NCI-H2081 (cell line): ENCODE measurements at places on chromosomes 3 and 15.

- DNase-seq: no peak
These were observed 368.7 kb downstream of the MFSD1 start for GRCh38 chr3:159170436-159171003.

DNA sequence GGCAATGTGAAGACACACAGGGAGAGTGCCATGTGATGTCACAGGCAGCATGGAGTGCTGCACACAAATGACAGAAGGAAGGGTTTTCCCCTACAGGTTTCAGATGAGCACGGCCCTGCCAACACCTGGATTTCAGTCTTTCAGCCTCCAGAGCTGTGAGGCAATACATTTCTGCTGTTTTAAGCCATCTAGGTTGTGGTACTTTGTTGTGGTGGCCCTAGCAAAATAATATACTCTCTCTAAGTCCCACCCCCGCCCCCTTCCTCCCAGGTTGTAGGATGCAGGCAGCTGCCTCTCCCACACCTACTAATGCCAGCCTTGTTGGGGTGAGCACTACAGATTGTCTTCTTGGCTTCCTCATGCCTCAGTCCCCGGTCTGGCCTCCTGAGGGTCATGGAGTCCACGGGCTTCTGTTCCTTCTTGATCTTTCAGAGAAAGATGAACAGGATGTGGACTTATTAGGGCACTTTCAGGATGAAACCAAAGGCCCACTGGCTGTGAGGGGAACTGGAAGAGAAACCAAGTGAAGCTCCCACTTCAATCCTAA is 180.0 kb downstream of the CD47 start:
- no peak for DNase-seq

DNA sequence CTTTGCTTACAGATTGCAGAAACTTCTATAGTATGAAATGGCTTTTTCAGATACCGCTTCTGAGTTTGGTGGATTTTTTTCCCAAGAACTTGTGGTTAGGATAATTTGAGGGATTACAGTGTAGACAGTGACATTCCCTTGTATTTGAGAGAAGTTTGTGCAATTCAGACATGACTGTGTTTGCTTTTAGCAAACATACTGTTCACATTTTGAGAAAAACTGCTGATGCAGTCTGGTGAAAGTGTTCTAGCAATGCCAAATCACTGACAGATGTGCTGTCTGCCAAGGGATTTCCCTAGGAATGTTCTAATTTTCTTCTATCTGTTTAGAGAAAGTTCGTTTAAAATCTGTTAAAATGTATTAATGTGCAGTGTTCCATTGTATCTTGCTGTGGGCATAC is 652.6 kb downstream of the FHIT start:
- no peak for DNase-seq

GRCh38 chr3:47010111-47010712 is 30.7 kb downstream of the NBEAL2 start:
- DNase-seq: no peak

GRCh38 chr3:55296791-55297190 is 190.3 kb downstream of the WNT5A start:
- DNase-seq: no peak

GRCh38 chr15:52672661-52673060 is 6.5 kb downstream of the ATOSA start:
- no peak for DNase-seq

DNA sequence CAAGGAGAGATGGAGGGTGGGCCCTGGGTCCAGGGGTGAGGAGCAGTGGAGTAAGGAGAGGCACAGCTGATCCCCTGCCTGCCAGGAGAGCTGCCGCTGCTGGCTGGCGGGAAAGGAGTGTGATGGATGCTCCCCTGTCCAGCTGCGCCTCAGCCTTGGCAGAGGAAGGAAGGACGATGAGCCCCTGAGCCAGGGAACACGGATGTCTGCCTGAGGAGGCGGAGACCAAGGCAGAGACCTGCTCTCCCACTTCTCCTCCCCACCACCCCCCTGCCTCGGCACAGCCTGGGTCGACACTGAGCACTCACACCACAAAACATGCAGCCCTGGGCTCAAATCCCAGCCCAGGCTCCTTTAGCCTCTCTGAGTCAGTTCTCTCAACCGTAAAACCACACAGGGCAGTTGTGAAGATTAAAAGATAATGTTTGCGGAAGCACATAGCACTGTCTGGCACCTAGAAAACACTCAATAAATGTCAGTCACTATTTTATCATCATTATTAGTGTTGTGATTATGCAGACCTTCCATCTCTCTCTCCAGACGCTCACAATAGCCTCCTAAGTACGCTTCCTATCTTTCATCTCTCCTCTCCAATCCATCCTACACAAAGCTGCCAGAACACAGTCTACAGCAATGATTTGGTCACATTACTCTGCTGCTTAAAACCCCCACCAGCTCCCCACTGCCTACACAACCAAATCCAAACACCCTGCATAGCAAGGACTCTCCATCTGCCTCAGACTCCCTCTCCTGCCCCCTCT is 52.2 kb downstream of the SEMA5B start:
- no peak for DNase-seq

GRCh38 chr3:139597947-139598346 is 58.4 kb upstream of the RBP1 start:
- DNase-seq: no peak

- no peak for DNase-seq
These were observed 57.8 kb downstream of the CDC25A start for GRCh38 chr3:48130321-48130904.

DNA sequence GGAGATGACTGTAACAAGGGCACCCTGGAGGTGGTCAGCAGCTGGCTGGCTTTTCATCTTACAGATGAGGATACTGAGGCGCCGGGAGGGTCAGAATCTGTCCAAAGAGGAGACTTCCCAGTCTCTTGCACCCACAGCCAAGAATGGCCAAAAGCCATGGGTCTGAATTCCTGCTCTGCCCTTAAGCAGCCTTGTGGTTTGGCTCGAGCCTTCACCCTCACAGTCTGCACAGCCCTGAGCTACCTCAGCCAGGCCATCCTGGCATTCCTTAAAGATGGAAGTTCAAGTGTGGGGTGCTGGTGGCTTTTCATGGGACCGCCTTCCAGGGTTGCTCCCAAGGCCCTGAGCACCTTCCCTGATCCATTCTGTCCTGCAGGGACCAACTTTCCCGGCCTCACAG is 59.2 kb downstream of the CACNA2D2 start:
- DNase-seq: no peak

- no peak for DNase-seq
These were observed 37.3 kb downstream of the HMCES start for GRCh38 chr3:129315998-129316247.

- no peak for DNase-seq
These were observed 246.1 kb downstream of the SI start for GRCh38 chr3:164832216-164832615.

DNA sequence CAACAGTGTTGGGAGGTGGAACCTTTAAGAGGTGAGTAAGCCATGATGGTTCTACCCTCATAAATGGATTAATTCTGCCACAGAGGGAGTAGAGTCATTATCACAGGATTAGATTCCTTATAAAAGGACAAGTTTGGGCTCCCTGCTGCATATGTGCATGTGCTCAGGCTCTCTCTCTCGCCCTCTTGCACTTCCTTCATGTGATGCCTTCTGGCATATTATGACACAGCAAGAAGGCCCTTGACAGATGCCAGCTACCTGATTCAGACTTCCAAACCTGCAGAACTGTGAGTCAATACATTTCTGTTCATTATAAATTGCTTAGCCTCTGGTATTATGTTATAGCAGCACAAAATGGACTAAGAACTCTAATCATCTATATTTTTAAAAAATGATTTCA is 205.3 kb downstream of the CTNNB1 start:
- DNase-seq: no peak

DNA sequence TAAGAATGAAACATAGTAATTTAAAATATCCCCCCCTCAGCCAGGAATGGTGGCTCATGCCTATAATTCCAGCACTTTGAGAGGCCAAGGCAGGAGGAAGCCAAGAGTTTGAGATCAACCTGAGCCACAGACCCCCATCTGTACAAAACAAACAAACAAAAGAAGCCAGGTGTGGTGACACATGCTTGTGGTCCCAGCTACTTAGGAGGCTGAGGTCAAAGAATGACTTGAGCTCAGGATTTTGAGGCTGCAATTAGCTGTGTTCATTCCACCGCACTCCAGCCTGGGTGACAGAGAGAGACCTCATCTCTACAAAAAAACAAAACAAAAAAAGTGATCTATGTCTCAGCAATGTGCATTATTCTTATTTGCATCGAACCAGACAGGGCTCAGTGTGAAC is 800.8 kb downstream of the MCTP2 start:
- DNase-seq: no peak

DNA sequence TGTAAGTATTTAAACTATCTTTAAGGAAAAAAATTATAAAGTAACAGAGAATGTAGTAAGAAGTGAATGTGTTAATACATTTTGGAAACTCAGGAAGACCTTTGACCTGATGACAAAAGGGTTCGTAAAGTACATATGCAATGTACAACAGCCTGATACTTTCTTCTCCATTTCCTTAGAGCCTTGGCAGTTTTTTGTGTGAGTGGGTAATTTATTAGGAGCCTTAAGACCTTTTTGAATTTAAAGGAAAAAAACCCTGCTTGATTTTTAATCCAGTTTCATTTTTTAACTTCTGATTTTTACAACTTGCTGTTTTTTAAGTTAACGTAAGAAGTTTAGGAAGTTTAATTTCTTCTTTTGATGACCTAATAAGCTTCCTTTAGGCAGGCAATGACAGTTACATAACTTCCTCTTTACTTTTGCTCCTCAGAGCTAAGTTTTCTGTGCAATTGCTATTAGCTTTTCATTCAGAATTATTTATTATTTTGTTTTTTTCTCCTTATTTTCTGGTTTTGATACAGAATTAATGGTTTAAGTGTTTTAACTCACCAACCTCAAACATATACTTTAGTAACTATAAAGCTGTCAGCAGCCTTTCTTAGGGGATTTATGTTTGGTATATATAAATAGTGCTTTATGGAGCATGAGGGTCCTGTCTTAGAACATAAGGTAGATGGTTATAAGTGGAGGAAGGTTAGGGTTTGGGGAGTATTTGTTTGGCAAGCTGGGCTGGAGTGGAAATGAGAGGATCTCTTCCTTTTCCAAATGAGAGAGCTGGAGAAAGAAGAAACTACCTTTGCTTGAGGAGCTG is 35.2 kb downstream of the ARMC8 start:
- no peak for DNase-seq

DNA sequence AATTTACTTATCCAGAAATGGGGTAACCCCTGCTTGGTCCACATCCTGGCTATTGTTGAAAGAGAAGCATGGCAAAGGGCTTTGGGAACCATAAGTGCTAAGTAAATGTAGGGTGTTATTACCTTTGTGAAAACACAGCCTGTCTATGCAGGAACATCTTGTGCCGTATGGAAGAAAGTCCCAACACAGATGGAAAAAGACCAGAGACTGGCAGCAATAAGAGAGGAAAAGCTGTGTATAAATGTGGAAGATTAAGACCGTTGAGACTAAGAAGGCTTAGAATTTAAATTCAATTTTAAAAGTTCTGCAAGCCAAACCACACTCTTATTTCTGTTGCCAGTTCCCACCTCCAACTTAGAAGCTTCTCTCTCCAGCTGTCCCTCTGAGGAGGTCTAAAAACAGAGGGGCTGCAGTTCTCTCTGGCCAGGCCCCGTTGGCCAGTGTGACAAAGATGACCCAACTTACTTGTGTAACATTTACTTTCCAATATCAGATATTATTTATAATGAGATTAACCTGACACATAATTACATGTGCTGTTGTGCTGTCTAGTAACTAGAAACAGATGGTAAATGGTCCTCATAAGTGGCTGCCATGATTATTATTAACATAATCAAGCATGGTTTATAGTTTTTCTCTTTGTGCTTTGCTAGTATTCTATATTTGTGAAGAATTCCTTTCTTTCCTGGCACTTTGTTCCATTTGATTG is 7.0 kb downstream of the MINDY4B start:
- no peak for DNase-seq

GRCh38 chr15:61654918-61655317 is 405.3 kb downstream of the VPS13C start:
- no peak for DNase-seq

- DNase-seq: no peak
These were observed 86.5 kb upstream of the GADL1 start for GRCh38 chr3:30980993-30981392.

DNA sequence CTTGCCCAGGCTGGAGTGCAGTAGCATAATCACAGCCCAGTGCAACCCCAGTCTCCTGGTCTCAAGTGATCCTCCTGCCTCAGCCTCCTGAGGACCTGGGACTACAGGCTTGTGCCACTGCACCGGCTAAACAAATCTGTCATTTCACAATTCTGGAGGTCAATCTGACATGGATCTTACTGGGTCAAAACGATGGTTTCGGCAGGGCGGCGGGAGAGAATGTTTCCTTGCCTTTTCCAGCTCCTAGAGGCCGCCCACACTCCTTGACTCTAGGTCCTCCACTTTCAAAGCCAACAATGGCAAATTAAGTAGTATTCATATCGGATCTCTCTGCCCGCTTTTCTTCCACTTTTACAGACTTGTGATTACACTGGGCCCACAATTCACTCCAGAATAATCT is 14.8 kb downstream of the ATP10A start:
- no peak for DNase-seq

DNA sequence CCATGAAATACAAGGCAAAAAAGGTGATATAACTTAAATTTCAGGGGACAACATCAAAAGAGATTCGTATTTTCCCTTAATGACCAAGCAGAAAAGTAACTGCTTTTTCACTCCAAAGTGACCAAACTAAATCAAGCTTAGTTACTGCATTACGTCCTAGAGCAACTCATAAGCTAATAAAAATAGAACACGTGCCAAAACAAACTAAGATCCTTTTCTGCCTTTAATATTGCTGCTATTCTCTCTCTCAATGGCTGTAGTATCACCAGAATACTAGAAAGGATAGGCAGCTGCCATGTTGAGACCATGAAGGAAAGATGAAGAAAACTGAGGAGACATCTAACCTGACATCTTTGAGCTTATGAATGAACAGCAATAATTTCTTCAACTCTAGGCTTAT is 43.3 kb downstream of the UBXN7 start:
- no peak for DNase-seq

DNA sequence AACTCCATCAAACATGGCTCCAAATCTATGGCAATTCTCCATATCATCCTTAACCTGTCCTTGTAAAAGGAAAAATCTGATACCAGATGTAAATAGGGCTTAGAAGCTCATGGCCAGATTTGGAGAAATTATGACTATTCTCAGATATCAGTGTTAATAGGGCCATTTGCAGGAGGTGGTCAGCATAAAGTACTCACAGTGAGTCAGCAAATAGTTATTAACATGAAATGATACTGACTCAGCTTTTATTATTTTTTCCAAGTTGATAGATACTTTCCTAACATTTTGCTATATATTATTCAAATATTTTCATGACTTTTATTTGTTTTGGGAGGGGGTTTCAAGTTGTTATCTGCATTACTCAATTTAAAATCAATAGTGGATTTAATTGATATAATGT is 255.8 kb downstream of the MFSD1 start:
- no peak for DNase-seq

DNA sequence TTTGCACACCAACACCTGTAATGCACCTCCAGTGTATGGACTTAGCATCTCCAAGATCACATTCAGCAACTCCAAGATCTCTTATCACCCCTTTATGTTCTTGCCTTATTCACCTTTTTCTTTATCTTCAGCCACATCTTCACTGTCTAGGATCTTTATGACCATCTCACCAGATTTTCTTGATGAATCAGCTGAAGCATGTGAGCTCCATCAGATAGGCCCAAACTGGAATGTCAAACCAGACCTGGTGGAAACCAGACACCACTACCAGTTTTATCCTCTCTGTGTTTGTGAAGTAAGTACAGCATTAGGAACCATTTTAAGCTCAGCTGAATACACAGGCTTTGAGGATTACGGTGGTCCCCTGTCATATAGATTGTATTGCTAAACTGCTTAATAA is 330.4 kb upstream of the NDN start:
- no peak for DNase-seq
